Fibroblast of the conjunctiva (primary cell): ENCODE measurements at places on chromosomes 3 and 15.

DNA sequence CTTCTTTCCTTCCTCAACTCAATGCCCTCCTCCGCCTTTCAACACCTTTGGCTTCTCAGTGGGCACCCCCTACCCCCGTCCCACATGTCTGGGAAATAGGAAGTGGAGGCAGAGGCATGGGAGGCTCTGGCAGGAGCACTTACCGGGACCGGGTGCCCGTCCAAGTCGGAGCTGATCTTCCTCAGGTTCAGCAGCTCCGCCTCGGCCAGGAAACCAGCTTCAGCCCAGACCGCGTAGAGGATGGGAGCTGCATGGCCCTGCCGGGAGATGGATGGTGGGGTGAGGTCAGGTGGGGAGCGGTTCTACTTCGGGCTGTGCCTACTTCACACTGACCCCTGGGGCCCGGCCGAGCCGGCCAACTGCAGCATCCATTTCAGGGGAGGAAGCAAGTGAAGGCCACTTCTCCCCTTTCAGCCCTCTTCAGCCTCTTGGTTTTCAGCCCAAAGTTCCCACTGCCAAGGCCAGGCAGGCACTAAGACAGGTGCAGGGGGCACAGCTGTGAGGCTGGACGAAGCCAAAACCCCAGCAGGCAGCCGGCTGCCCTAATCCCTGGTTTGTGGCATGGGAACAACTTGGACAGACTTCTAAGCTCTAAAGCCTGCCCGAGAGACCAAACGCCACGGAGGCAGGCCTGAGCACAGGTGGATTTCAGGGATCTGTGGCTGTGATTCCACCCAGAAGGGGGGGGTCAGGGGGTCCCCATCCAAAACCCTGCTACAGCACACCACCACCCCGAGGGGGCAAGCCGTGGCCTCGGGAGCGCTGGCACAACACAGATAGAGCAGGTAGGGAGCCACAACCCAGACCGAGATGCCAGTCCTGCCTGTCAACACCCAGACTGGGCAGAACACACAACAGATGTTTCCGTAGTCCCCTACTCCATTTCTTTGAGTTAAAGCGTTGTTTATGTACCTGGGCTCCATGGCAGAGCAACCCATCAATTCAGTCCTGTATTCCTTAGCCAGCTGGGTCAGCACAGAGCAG, 14.5 kb downstream of the TKT start:
- DNase-seq, result no peak

GRCh38 chr3:31465999-31466398, 66.7 kb upstream of the STT3B start:
- DNase-seq, result no peak

- no peak for DNase-seq
These were observed 44.8 kb downstream of the CMTM8 start for GRCh38 chr3:32283304-32283703.

DNA sequence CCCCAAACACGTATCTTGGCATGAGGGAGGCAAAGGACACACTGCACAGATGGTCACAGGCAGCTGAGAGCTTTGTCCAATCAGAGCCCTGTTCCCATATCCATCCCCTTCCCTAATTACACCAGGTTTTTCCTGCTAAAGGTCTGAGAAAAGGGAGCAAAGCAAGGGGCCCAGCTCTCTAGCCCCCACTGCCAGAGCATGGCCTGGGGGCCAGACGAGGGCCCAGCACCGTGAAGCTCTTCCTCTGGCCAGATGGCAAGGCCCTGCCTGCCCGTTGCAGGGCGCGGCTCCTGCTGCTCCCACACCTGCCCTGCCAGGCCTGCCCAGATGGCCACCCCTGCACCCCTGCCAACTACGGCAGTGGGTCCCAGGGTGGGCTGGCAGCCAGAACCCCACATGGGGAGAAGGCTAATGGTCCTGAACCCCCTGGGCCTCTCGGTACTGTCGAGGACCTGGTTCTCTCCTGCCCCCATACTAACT, 3.2 kb downstream of the SHF start:
- no peak for DNase-seq

GRCh38 chr15:98896002-98896721, 111.4 kb downstream of the PGPEP1L start:
- no peak for DNase-seq

GRCh38 chr15:58352026-58352929, 79.5 kb upstream of the LIPC start:
- no peak for DNase-seq

GRCh38 chr3:130839813-130840212, 54.1 kb upstream of the ATP2C1 start:
- no peak for DNase-seq

- peak; percentile 26 for DNase-seq
These were observed 9.8 kb downstream of the ONECUT1 start for GRCh38 chr15:52780172-52780980.

DNA sequence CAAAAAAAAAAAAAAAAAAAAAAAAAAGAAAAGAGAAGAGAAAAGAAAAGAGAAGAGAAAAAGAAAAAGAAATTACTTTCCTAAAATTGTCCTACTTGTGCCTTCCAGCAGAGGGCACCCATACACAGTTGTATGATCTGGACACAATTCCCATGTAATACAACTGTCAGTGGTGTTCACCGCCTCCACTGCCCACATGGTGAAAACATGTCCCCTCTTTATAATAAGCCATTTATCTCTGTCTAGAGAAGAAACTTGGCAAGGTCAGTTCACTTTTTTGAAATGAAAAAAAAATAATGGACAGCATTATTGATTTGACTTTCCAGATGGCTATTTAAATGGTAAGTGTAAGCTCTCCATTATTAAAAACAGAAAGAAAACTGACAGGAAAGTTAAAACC, 459.4 kb downstream of the GBE1 start:
- peak; percentile 30 for DNase-seq

- DNase-seq, result no peak
These were observed 216.8 kb upstream of the RBMS3 start for GRCh38 chr3:29064085-29064484.

- DNase-seq, result no peak
These were observed 11.2 kb downstream of the SCAP start for GRCh38 chr3:47464588-47464987.

DNA sequence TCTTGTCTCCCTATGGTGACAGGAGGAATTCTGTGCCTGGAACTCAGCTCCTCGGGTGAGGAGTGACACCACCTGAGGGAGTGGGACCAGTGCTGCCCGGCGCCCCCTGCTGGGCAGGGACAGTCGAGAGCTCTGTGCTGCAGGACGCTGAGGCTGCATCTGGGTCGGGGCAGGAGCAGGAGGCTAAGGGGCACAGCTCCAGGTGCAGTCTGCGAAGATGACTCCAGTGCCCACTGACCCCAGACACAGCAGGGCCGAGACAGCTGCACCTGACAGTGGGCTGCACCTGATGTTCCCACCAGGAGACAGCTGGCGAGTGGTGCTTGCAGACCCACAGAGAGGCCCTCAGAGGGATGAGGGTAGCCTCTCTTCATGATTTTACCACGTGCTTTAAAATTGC, 152.9 kb downstream of the ATP10A start:
- no peak for DNase-seq

DNA sequence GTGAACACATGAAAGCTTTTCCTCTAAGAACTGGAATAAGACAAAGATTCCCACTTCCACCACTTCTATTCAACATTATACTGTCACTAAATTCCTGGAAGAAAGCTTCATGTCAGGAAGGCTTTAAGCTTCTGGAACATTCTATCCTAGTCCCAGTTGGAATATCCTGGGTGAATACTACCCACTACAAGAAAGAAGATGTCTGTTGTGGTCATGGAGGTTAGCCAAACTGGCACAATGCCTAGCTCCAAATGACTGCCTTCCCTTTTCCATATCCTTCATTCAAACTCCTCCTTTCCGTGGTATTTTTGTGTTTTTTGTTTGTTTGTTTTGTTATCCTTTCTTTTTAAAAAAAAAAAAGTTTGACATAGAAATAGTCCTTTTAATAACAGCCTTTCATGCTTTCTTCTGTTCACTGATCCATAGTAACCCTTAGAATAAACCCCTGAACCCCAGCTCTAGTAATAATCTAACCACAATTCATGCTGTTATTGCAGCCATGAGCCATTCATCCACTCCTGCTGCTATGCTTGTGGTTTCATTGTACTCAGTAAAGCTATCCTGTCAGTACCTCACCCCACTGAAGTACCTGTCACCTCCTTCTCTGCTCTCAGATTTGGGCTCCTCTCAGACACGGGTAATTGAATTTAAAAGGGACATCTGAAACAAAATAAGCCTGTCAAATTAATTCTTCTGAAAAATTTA, 447.5 kb downstream of the IGSF11 start:
- no peak for DNase-seq

- no peak for DNase-seq
These were observed 31.7 kb downstream of the ATP2C1 start for GRCh38 chr3:130925628-130926027.

GRCh38 chr15:40266828-40267304, 16.0 kb downstream of the ANKRD63 start:
- DNase-seq, result peak; percentile 67

- no peak for DNase-seq
These were observed 178.2 kb downstream of the RAB11A start for GRCh38 chr15:66047321-66048024.

DNA sequence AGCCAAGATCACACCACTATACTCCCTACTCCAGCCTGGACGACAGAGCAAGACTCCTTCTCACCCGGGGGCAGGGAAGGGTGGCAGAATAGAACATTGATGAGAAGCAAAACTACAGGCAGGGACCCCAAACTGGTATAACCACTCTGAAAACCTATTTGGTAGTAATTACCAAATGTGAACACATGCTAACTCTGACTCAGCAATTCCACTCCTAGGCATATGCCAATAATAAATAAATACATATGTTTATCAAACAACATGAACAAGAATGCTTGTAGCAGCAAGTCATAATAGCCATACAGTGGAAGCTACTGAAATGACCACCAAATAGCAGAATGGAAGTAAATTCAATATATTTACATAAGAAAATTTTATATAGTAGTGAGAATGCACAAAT, 31.0 kb upstream of the USP50 start:
- no peak for DNase-seq

- peak; percentile 4 for DNase-seq
These were observed 508.8 kb downstream of the RBMS3 start for GRCh38 chr3:29789686-29790085.

GRCh38 chr15:101407439-101407838, 82.1 kb downstream of the PCSK6 start:
- no peak for DNase-seq

DNA sequence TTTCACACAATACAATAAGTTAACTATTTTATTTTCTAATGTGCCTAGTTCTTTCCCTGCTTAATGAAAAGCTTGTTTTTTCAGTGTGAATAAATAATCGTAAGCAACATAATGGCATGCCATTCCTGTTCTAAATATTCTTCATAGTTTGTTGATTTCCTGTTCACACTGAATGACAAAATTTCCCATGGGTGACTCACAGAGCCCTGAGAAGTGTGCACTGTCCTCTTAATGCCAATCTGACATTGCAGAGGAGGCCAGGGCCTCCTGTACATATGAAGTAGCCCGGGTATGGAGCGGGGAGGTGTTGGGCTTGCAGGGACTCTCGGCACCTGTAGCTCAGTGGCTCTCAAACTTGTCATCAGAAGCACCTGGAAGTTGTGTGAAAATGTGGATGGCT, 24.3 kb downstream of the CCR3 start:
- no peak for DNase-seq

DNA sequence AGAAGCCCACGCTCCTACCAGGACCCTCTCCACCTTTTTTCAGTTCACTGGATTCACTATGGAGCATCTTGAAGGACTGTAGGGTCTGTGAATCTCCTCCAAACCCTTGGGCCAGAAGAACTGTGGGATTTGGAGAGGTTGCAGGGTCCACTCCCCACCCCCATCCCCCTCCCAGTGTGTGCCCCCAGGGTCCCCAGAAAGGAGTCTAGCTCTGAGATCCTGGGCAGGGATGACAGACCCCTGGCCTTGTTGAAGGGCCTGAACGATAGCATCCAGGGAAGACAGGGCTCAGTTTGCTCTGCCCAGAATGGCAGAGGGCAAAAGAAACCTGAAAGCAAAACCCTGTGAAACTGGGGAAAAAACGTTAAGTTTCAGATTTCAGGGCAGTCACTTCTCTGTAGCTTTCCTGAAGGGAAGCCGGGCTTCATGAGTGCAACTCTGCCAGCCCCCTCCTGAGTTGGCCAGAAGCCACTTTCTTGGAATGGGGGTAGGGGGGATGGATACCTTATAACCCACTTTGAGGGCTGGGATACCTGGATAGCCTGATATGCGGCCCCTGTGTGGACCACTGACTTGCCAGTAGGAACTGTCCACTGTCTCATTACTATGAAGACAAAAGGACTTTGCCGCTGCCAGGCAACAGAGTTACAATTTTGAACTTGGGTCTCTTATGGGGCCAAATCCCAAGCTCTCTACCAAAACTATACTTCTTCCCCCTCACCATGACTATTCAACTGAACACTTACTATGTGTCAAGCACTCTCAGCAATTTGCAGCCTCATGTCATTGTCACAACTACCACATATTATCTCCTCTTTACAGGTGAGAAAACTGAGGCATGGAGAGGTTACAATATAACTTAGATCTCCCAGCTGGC, 1.6 kb upstream of the CISH start:
- DNase-seq, result no peak

DNA sequence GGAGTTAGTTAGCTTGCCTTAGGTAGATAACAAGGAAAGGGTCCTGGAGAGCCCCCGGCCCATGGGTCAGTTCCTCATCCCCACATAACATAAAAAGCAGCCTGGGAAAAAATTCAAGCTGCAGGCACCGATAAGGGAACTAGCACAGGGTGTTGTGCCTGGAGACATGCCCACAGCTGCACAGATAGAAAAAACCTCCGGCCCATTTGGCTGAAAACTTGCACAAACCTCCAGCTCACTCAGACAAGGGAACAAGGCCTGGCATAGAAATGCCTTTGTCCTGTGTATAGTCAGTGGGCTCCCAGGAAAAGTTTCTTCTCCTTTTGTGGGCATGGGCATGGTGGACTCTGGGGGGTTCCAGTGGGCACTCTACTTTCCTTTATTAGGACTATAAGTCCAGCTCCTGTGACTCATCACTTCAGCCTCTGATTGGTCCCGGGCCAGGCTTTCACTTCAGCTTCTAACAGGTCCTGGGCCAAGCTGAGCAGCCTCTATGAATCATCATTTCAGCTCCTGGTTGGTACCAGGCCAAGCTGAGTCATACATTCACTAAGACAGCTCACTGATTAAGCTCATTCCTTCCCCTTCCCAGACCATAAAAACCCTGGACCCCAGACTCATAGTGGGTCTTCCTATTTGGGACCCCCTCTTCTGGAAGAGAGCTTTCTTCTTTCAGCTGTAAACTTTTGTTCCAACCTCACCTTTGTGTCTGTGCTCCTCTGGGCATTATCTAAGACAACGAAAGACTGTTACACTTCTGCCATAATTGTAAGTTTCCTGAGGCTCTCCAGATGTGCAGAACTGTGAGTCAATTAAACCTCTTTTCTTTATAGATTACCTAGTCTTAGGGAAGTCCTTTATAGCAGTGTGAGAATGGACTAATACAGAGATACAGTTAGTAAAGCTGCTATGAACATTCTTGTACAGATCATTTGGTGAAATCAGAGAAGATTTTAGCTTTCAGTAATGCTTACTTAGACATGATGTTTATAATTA, 348.0 kb upstream of the DPPA4 start:
- DNase-seq, result peak; percentile 98
